ENCODE measurements at places on chromosomes 6 and 20. TPM values are rescaled to one million over a fixed set of nuclear protein-coding genes. Genes with fewer than 3 reads are reported as not detected.

DNA sequence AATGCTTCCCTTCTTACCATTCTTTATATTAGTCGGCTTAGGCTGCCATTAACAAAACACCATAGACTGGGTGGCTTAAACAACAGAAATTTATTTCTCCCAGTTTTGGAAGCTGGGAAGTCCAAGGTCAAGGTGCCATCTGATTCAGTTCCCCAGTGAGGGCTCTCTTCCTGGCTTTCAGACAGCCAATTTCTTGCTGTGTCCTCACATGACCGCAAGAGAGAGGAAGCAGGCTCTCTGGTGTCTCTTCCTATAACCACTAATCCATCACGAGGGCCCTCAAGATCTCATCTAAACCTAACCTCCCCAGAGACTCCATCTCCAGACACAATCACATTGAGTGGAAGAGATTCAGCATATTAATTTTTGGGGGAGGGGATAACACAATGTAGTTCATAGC lies 193.0 kb upstream of the SGK1 start:
- no peaks in the 10 kb centered on the region for H3K36me3 ChIP-seq
- no peak for DNase-seq
- no peak overlapping the region for H3K27ac ChIP-seq
- peaks cover 2% of the 10 kb centered on the region for H3K4me1 ChIP-seq
- no peak overlapping the region for H3K4me3 ChIP-seq
- no peaks in the 10 kb centered on the region for H3K27me3 ChIP-seq

GRCh38 chr6:82616386-82617028 lies 252.9 kb downstream of the TPBG start:
- H3K4me1 ChIP-seq = no peaks in the 10 kb centered on the region
- H3K27ac ChIP-seq = no peak overlapping the region
- no peak for DNase-seq
- no peaks in the 10 kb centered on the region for H3K27me3 ChIP-seq
- H3K4me3 ChIP-seq = no peak overlapping the region
- no peaks in the 10 kb centered on the region for H3K36me3 ChIP-seq

DNA sequence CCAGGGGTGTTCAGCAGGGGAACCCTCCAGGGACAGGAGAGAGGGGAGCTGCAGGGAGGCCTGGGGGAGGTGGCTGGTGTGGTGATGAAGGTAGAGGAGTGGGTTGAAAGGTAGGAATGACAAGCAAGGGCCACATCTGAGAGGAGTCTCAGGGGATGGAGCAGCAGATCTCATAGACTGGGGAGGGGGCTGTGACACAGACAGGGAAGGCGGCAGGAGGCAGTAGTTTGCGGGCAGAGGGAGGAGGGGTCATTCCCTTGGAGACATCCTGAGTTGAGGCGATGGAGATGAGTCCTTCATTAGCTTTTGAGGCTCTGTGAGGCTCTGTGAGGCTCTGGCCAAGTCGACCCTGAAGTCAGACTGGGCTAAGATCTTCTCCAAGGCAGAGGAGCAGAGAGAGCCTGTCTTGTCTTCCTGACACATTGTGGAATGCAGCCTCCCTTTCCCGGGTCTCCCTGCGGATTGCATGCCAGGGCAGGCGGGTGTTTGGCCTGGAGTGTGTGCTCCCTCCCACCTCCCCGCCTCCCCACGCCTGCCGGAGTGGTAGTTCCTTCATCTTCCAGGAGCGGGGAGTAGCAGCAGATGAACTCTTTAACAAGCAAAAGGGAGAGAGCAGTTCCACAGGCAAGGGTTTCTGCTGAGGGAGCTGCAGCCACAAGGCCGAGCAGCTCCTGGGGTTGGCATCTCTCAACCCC lies 34.3 kb upstream of the MLN start:
- H3K36me3 ChIP-seq = no peaks in the 10 kb centered on the region
- H3K27me3 ChIP-seq = no peaks in the 10 kb centered on the region
- no peak overlapping the region for H3K4me3 ChIP-seq
- no peak overlapping the region for H3K27ac ChIP-seq
- H3K4me1 ChIP-seq = peaks cover 12% of the 10 kb centered on the region

- peaks cover 44% of the 10 kb centered on the region for H3K27me3 ChIP-seq
- no peak within 1 kb of the TSS for H3K27ac ChIP-seq
- peak within 1 kb of the TSS; percentile 11 for H3K4me3 ChIP-seq
- peak; percentile 48 for DNase-seq
- no peaks in the 10 kb centered on the region for H3K36me3 ChIP-seq
Observed at GRCh38 chr20:38601216-38602184, at the start of gene ARHGAP40. Gene ARHGAP40 (plus strand): TSS chr20:38601809.

DNA sequence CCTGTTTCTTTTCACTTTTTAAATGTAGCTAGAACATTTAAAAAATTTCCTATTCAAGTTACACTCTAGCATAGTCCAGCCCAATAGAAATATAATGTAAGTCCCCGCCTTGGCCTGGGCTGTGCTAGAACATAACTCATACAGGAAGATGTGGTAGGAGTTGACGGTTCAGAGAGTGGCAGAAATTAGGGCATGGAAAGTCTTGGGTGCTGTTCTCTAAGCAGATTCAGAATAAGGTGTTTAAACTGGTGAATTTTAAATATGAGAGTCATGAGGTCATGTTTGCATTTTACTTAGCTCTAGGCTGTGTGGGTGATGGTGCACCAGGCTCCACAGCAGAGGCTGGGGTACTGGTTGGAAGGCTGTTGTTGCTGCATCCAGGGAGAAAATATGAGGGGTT lies 256.5 kb downstream of the FARS2 start:
- peaks cover under 1% of the 10 kb centered on the region for H3K36me3 ChIP-seq
- peaks cover 60% of the 10 kb centered on the region for H3K4me1 ChIP-seq
- H3K27me3 ChIP-seq = no peaks in the 10 kb centered on the region
- DNase-seq = peak; percentile 72
- H3K27ac ChIP-seq = peak overlapping the region; percentile 53

- no peak overlapping the region for H3K4me3 ChIP-seq
- H3K27ac ChIP-seq = no peak overlapping the region
- no peaks in the 10 kb centered on the region for H3K4me1 ChIP-seq
- H3K36me3 ChIP-seq = no peaks in the 10 kb centered on the region
Observed at GRCh38 chr6:91926827-91927226, 1340.0 kb upstream of the MAP3K7 start.

DNA sequence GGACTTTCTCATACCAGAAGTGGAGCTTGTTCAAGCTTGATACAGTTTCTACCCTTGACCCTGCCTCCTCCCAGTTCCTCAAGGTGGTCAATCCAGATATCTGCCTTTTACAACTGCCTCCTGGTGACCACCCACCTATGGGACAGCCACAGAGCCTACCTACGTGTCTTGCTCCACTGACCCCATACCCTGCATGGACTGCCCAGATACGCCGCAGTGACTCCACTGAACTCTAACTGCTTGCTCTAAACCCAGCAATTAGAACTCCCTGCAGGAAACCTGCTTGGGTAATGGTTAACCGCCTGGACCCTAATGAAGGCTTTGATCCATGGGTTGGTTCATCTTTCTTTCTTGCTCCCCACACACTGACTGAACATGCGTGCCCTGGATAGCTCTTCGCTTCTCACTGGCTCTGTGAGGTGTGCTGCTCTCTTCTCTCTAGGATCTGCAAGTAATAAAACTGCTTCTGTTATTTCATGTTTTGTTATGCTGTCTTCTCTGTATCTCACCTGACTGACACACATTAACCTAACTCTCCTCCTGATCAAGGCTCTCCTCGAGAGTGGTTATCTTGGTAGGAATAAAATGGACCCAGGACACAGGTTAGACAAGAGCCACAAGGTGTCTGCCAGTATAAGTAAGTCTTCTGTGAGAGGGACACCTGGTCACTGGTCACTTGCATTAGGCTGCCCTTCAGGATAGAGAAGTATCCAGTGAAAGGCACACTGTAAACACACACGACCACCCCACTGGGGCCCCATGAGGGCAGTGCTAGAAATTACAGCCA lies 79.2 kb downstream of the CHD6 start:
- H3K27me3 ChIP-seq = no peaks in the 10 kb centered on the region
- H3K36me3 ChIP-seq = peaks cover 19% of the 10 kb centered on the region
- H3K4me3 ChIP-seq = no peak overlapping the region
- no peak for DNase-seq

DNA sequence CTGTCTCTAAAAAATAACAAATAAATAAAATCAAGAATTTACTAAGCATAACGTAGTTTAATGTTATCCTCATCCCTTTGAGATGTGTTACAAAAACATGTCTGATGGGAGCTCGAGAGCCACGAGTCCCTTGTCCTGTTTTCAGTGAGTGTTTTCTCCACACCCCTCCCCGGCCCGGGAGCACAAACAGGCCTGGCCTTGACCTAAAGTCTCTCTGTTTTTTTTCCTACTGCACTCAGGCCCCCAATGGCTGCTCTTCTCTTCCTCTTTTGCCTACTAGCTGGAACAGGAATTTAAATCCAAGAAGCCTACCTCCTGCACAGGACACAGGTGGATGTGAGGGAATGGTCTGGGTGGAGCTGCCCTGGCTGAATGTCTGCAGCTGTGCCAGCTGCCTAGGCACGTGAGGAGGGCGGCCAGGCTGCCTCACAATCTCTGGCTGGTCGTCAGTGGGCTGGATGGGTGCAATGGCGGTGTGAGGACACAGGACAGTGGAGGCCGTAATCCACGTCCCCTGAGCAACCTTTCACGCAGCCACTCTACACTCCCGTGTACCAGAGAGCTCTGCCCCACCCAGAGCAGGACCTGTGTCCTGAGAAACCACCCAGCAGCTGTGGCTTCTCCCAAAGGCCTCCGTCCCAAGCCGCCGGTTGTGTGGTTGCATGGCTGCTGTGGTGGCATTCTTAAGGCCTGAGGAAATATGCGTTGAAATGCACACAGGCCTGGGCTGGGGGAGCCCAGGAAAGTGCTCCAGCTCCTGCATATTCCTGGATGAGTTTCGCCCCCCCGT lies 117.5 kb downstream of the FAM120B start:
- H3K27ac ChIP-seq = no peak overlapping the region
- no peak for DNase-seq
- no peaks in the 10 kb centered on the region for H3K36me3 ChIP-seq
- H3K27me3 ChIP-seq = peaks cover 22% of the 10 kb centered on the region
- no peaks in the 10 kb centered on the region for H3K4me1 ChIP-seq
- no peak overlapping the region for H3K4me3 ChIP-seq

DNA sequence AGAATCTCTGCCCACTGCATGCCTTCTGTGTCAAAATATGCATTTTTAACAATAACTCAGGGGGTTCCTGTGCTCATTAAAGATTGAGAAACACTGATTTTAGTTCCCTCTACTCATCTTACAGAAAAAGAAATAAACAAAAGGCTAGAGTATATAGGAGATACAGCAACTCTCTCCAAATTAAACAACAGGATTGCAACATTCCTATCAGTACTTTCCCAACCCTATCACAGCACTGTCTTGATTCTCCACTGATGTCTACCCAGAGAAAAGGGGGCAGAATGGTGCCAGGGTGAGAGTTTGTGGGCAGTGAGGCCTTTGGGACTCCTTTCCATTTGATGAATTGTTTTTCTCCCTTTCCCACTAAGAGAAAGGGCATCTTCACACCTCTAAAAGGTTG lies 4.7 kb downstream of the OTOR start:
- H3K27ac ChIP-seq = no peak overlapping the region
- peaks cover 4% of the 10 kb centered on the region for H3K27me3 ChIP-seq
- no peak overlapping the region for H3K4me3 ChIP-seq

DNA sequence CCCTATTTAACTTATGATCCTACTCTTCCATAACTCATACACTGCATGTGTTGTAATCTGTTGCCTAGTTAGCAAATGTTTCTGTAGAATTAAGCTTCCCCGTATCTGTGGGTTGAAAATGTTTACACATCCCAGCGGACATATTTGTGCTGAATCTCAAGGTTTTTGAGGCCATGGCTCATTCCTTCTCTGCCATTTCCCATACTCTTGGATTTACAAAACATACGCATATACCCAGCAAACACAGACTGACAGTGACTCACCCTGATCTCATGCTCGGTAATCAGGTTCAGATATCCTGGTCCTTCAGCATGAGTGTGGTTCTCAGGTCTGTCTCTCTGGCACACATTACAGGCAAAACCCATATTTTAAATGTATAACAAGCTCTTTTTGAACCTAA lies 58.7 kb downstream of the AGPAT4 start:
- no peaks in the 10 kb centered on the region for H3K4me1 ChIP-seq
- H3K36me3 ChIP-seq = peaks cover 21% of the 10 kb centered on the region
- H3K4me3 ChIP-seq = no peak overlapping the region
- H3K27ac ChIP-seq = no peak overlapping the region

DNA sequence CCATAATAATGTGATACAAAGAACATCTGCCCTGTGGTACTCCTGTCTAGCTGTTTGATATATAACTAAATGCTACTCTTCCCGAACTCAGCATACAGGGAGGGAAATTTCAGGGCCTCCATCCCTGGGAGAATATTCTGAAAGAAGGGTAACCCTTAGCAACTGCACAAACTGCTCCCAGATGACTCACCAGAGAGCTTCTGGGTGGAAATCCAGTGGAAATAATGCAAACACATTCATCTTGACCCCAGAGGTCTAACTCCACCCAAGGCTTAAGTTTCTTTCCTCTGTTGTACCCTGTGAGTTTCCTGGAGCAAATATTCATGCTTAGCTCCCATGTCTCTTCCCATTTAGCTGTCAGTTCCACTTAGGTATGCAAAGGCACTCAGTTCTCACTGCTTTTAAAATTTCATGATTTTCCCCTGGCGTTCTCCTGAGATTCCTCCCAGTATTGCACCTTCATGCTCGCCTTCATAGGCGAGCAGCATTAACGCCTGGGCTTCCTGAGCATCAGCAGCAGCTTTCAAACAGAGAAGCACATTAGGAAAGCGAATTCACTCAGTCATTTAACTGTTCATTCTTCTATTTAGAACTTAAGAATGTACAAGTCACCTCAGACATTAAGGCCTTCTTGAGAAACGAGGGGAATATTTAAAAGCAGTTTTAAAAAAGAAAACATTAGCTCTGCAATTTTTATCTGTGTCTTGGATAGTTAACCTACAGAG lies 43.8 kb upstream of the LAMA4 start:
- H3K27me3 ChIP-seq = peaks cover 2% of the 10 kb centered on the region
- no peak for DNase-seq
- H3K4me3 ChIP-seq = no peak overlapping the region
- no peaks in the 10 kb centered on the region for H3K4me1 ChIP-seq
- no peak overlapping the region for H3K27ac ChIP-seq
- H3K36me3 ChIP-seq = no peaks in the 10 kb centered on the region

RHAG gene
- not detected for total RNA-seq

UFL1 gene
- 28.7 TPM for total RNA-seq

BLOC1S5 gene
- total RNA-seq = 22.2 TPM

PROKR2 gene
- not detected for total RNA-seq

CAGE1 gene
- total RNA-seq = 0.25 TPM

KHDC1 gene
- 1.6 TPM for total RNA-seq

PCMT1 gene
- 71.9 TPM for total RNA-seq

DZANK1 gene
- 0.79 TPM for total RNA-seq

GPLD1 gene
- total RNA-seq = 0.74 TPM

KIAA0408 gene
- total RNA-seq = 2.0 TPM

POM121L2 gene
- total RNA-seq = not detected

KHDRBS2 gene
- total RNA-seq = not detected
